ENCODE measurements at places on chromosomes 7 and 10. TPM values are rescaled to one million over a fixed set of nuclear protein-coding genes. Genes with fewer than 3 reads are reported as not detected.

Gene RAPGEF5
- 23.4 TPM for total RNA-seq

Gene CYP2C8
- 0.09 TPM for total RNA-seq

Gene AGBL3
- total RNA-seq: 7.2 TPM

Gene LUC7L2
- 50.7 TPM for total RNA-seq

All from HepG2 (cell line).